ENCODE measurements at places on chromosomes 2 and 18.

DNA sequence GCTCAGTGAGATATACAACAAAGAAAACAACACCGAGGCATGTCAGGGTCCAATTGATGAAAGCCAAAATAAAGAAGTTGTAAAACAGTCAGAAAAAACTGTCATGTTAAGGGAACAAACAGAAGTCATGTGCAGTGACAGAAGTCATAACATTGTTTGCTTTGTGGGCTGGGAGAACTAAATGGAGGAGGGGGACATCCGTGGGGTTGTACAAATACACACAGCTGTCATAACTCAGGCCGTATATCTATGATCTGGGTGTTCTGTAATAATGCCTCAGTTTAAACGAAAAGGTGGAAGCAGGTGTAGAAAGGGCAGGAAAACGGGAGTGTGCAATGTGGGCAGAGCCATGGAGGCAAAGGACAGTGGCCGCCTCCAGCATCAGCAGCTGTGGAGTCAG lies 27.3 kb downstream of the TIMM21 start:
- DNase-seq: no peak

GRCh38 chr2:108199726-108200125 lies 40.0 kb upstream of the SULT1C3 start:
- no peak for DNase-seq

GRCh38 chr2:97754690-97755346 lies 41.4 kb downstream of the ZAP70 start:
- DNase-seq: no peak

GRCh38 chr2:49260979-49261538 lies 106.7 kb upstream of the FSHR start:
- DNase-seq: no peak

GRCh38 chr18:62771494-62772270 lies 56.3 kb downstream of the PHLPP1 start:
- DNase-seq: no peak

DNA sequence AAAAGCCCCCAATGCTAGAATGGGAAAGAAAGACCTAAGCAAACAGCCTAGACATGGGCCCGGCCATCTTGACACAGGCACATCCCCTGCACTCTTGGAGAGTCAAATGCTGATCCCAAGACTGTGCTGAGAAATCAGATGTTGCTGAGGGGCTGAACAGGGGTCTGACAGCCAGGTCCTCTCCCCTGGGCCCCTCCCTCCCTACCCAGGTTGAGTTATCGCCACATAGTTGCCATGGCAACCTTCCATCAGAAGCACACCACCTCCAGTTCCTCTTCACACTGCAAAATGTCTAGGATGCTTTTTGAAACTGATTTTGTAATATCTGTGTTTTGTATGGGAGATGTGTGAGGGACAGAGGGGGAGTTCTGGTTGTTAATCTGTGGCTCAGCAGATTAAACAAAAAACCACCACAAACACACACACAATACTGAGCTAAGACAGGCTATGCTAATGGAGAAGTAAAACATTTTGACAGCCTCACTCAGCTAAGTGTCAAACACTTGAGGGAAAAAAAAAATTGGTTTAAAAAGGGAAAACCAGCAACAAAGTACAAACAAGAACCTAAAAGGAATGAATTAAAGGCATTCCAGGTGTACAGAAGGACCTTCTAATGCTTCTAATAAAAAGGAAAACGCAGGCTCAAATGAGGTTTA lies 88.2 kb downstream of the TMEM163 start:
- no peak for DNase-seq

- no peak for DNase-seq
These were observed 679 bp downstream of the RNF144A start for GRCh38 chr2:6917761-6918421.

Data from HuH-7.5 (cell line).